ENCODE measurements at places on chromosomes 3 and 15.

- DNase-seq, result no peak
Observed at GRCh38 chr15:77518458-77518857, 97.8 kb downstream of the HMG20A start.

DNA sequence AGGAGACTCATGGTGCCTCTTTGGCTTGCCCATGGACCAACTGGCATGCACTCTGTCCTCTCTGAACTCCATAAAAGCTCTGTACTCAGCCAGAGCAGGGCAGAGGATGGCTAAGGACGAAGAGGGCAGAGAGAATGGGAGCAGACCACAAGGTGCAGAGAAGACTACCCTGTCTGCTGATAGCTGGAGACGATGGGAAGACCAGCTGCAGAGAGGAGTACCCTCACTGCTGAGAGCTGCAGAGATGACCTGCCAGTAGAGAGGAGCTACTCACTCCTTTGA lies 65.0 kb downstream of the THBS1 start:
- no peak for DNase-seq

DNA sequence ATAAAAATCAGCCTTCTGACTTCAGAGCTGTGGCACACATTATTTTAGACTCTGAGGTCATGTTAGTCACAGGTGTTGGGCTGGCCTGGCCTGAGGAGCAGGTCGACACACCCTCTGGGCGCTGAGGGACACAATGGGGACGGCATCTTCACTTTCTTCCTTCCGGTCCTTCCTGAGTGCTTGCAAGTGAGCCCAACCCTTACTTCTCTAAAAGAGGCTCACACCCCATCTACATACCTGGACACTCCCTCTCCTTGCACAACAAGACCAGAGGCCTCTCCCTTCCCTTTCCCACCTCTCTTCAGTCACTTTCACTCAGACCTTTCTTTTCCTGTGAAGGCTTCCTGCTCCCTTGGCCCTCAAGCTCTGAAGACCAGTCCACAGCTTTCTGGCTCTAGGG lies 85.4 kb downstream of the XXYLT1 start:
- no peak for DNase-seq

GRCh38 chr3:48561045-48561736 lies 2.4 kb downstream of the UCN2 start:
- no peak for DNase-seq

DNA sequence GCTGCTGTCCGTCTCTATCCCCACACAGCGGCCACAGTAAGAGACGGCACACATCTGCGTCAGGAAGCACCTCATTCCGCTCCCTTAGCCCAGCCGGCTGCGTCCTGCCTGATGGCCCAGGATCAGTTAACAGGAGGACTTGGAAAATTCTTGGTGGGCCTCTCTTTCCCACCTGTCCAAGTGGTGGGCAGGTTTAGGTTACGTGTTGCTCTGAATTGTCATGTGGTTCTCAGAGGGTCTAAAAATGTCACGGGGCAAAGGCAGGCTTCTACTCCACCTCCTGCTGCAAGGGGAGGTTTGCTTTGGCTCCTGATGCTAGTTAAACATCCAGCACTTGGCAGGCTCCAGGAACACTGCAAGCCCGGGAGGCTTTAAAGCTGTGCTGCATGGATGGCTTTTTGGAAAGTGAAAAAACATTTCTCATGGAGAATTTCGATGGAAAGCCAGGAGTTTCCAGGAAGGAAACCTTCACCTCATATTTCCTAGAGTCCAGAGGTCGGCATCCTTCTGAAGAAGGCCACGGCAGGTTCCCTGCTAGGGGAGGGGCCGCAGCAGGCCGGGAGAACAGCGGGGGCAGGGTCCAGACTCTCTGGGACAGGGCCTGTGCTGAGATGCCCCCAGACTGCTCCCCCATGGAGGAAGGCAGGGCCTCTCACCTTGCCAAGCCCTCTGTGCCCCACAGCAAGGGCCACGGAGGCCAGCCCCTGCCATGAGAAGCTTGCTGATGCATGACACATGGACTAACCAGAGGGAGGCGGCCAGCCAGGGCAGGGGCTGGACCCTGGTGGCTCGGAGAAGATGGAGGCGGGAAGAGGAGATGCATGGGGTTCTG lies 10.8 kb downstream of the CTSH start:
- no peak for DNase-seq

DNA sequence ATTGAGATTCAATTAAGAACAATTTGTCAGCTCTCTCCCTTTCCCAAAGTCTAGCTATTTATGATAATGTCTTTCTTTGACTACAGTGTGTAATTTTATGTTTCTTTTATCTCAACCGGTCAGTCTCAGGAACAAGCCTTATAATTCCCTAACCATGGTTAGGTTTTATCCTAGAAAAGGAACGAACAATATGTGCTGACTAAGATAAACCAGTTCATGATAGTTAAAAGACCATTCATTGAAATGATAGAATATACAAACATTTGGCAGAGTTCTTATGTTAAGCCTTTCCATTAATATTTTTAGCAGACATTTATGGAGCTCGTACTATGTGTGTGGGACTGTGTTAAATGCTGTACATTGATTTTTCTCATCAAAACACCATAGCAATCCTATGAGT lies 106.3 kb downstream of the SYNPR start:
- DNase-seq, result no peak

- DNase-seq, result no peak
Observed at GRCh38 chr15:32856753-32857152, 138.9 kb downstream of the GREM1 start.

- no peak for DNase-seq
Observed at GRCh38 chr3:24052446-24052845, 107.4 kb downstream of the NR1D2 start.

DNA sequence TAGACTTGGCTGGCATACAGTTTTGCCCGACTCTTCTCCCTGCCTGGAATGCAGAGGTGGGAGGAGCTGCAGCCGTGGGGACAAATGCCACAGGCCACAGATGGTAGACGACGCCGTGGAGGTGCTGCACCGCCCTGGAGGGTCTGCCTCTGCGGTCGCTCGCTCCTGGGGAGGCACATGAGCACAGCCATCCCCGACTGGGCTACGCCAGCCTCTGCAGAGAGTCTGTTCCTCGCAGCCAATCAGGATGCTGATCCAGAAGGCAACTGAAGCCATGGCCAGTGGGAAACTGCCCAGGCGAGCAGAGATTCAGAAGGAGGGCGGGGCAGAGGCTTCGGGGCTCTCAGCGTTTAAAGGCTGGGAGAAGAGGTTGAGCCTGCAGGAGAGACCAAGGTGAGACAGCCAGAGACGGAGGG lies 11.9 kb upstream of the LRRC15 start:
- DNase-seq, result no peak

DNA sequence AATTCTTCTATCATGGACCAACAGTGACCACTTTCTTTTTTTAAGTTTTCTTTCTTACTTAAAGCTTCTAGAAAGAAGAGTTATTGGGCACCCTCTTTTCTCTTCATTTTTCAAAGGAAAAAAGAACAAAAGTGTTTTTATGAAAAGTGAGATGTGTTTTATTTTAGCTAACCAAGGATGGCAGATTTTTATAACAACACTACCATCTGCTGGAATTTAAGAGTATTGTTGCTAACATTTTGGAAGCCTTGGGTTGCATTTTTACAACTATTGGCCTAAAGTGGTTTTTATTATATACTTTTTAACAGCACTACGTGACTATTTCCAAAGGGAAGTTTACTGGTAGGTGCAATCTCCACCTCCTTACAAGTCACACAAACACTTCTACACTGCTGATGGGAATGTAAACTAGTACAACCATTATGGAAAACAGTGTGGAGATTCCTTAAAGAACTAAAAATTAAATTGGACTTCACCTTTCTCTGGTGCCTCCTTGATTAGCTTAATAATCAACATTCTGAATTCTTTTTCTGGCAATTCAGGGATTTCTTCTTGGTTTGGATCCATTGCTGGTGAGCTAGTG lies 237.7 kb upstream of the AGTR1 start:
- DNase-seq, result no peak

DNA sequence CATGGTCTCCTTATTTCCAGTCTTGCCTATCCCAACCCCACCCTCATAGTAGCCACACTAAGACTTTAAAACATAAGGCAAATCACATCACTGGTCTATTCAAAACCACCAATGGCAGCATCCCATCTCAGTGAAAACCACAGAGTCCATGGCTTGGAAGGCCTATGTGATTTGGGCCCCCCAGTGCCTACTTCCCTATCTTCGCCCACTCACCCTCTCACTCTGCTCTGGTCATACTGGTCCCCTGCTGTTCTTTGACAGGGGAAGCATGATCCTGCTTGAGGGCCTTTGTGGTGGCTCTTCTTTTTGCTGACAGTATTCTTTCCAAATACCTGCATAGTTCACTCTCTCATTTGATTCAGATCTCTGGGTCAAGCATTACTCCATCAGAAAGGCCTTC lies 3.3 kb downstream of the GTF2A2 start:
- no peak for DNase-seq

DNA sequence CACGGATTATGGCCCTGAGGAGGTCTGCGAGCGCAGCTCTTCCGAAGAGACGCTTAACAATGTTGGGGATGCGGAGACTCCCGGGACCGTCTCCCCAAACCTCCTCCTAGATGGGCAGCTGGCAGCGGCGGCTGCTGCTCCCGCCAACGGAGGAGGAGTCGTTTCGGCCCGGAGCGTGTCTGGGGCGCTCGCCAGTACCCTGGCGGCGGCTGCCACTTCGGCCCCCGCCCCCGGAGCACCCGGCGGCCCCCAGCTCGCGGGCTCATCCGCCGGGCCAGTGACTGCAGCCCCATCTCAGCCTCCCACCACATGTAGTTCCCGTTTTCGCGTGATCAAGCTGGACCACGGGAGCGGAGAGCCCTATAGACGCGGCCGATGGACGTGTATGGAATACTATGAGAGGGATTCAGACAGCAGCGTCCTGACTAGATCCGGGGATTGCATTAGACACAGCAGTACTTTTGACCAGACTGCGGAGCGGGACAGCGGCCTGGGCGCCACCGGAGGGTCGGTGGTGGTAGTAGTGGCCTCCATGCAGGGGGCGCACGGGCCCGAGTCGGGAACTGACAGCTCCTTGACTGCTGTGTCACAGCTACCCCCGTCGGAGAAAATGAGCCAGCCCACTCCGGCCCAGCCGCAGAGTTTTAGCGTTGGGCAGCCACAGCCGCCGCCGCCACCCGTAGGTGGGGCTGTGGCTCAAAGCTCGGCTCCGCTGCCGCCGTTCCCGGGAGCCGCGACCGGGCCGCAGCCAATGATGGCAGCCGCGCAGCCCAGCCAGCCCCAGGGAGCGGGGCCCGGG lies 1.6 kb downstream of the TSC22D2 start:
- peak; percentile 67 for DNase-seq

- no peak for DNase-seq
Observed at GRCh38 chr15:70319466-70319865, 221.7 kb upstream of the TLE3 start.

- DNase-seq, result no peak
Observed at GRCh38 chr15:26841514-26841913, 25.3 kb upstream of the GABRA5 start.

DNA sequence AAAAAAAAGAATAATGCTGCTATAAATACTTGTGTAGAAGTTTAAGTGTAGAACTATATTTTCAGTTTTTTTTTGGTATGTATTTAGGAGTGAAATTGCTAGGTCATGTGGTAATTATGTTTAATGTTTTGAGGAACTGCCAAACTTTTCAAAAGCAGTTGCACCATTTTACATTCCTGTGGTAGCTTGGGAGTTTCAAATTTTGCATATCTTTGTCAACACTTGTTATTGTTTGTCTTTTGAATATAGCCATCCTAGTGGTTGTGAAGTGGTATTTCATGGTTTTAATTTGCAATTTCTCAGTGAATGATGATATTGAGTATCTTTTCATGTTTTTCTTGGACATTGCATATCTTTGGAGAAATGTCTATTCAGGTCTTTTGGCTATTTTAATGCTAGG lies 30.4 kb downstream of the SKIL start:
- no peak for DNase-seq

DNA sequence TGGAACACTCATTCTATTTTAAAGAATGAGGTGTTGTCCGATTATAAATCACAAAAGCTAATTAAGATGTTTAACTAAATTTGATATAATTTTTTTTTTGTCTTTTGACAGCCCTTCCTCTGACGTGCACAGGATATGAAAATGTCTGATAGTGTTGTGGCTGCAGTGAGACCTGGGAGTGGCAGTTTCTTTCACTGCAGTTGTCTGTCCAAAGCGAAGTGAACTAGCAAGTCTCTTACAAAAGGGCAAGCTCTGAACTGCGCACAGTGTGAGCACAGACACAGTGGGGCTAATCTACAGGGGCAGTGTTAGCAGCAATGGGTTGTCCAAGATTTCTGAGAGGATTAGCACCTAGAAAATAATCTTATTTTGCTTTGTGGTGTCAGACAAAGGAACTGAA lies 29.1 kb upstream of the MYRIP start:
- no peak for DNase-seq

GRCh38 chr3:196501316-196502044 lies 2.1 kb downstream of the RNF168 start:
- DNase-seq, result no peak

- no peak for DNase-seq
Observed at GRCh38 chr15:25778161-25778560, 85.0 kb downstream of the ATP10A start.

DNA sequence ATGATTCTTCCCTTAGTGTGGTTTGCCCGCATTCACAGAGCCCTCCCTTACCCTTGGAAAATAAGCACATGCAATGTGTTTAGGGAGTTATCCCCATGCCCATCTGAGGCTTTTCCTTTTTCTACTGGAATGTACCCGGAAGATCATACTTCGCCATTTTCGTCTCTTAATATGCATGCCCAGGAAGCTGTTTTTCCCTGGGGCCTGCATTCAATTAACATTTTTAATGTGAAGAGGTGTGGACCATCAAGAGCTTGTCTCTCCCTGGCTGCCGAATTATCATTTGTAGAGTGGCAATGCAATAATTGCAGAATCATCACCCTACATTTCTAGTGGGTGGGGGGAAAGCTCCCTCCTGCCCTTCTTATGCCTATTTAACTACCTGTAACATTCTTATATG lies 976.3 kb downstream of the DIPK2A start:
- no peak for DNase-seq

DNA sequence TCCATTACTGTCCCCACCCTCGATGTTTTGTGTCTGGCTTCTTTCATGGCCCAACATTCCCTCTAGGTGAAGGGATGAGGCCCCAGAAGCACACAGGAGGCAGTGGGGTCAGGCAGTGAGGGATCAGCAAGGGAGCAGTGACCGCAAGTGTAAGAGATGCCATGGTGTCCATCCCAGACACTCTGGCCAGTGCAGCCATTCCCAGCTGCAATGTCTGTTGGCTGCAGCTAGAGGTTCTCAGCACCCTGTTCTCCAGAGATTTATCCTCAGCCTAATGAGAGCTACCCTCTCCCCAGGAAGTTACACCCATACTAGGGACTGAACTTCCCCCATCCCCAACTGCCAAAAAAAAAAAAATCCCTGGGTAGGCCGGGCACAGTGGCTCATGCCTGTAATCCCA lies 40.2 kb downstream of the TRANK1 start:
- no peak for DNase-seq

DNA sequence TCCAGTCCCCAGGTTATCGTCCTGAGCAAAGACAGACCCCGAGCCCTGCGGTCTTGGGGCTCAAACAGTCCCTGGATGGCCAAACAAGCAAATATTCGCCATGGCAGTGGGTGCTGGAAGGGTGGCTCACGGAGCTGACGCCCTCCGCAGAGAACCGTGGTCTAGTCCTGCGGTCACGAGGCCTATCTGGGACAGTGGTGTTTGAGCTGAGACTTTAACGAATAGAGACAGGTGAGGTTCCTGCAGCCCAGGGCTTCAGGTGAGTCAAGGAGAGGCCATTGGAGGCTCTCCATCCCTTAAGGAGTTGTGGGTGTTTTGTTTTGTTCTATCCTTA lies 399 bp upstream of the SUCLG2 start:
- no peak for DNase-seq

GRCh38 chr15:50871832-50872231 lies 36.7 kb upstream of the AP4E1 start:
- no peak for DNase-seq

Data from stimulated activated naive CD4-positive, alpha-beta T cell treated with Interleukin-2 at 50 U/mL for 16 hours (primary cell).